Fibroblast of upper back skin (primary cell): ENCODE measurements at places on chromosomes 1 and 21.
A peak's percentile ranks its signal among the peaks of the same experiment; 100 is the strongest.

DNA sequence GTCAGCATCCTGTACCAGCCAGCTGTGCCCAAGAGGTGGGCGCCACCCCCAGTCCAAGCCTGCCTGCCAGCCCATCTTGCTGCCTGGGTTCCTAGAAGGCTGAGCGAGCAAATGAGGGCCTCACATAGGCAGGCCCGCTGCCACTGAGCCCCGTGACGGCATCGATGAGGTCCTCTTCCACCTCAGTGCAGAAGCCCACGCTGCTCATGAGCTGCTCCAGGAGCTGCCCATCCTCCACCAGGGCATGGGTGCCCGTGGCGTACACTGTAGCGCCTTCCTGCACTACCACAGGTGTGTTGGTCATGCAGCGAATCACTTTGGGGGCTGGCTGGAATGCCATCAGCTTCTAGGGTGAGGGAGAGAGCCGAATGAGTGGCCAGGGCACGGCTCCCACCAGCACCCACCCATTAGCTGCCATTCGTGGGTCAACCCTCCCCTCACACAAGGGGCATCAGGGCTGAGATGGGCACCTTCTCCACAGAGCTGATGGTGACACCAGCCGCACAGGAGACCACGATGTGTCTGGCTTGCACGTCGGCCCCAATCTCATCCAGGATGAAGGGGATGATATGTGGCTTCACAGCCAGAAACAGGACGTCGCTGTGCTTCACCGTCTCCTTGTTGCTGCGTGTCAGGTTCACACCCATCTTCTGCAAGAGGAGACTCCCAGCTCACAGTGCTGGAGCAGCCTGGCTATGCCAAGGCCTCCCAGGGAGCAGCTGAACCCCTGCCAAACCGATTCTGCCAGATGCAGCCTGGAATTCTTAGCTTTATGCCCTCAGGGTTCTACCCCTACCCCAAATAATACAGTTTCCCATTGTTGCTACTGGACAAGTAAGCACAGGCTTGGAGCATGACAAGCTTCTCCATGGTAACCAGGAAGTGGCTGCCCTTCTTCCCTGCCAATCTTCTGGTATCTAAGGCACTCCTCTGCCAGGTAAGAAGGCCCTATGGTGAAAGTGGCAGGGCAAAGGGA is 2.0 kb downstream of the PYCR2 start:
- no peak for DNase-seq

DNA sequence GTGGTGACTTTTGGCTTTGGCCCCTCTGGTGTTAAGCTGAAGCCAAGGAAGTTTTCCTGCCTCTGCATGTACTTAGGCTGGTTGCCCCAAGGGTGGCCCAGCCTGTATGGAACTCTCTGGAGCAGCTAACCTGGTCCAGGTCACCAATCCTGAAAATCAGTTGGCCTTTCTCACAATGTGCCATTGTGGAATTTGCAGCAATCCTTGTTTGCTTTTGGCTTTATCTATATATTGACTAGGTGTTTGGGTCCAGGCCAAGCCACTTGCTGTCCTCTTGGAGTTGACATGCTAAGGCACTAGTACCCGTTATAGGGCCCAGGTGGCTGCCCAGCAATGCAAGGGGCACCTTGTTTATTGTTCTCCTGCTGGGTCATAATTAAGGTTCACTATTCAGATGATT is 124.6 kb downstream of the CAMTA1 start:
- DNase-seq = no peak

- DNase-seq = peak; percentile 98
Observed at GRCh38 chr1:165376041-165376810, 19.7 kb upstream of the LMX1A start.

- no peak for DNase-seq
Observed at GRCh38 chr1:21292984-21293536, 2.8 kb upstream of the ECE1 start.

DNA sequence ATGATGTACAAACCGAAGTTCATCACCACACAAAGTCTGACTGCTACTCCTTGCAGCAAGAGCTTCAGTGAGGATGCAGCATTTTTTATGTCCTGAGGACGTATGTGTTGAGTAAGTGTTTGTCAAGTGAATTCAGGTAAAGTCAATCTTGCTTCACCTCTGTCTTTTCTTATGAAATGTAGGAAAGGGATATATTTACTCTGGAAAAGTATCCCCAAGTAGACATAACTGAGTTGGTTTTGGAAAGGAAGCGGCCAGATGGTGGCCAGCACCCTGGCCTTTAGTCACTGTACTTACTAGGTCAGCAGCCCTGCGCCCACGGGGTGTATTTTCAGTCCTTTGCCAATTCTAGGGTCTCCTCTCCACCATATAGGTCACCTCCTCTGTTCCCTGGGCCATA is 75.2 kb downstream of the SUSD4 start:
- no peak for DNase-seq

GRCh38 chr21:44350773-44351481 is 2.5 kb upstream of the TRPM2 start:
- DNase-seq = no peak

GRCh38 chr1:72177711-72178110 is 104.6 kb downstream of the NEGR1 start:
- peak; percentile 16 for DNase-seq

- no peak for DNase-seq
Observed at GRCh38 chr1:10292188-10292587, 81.8 kb downstream of the KIF1B start.

DNA sequence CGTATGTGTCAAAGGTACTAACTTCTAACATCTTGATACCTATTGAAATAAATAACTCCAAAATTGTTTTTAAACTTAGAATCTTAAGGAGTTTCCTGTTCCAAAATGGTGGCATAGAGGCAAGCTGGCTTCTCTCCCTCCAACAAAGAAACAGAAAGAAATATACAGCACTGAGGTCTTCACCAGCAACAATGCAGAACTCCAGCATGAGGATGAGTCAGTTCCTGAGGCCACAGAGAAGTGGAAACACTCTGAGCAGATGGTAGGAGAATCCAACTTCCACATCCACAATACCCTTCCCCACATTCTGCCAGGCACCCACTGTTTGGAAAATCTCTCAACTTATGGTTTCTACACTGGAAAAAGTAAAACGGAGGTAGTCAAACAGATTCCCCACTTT is 12.2 kb upstream of the PPIH start:
- DNase-seq = no peak

DNA sequence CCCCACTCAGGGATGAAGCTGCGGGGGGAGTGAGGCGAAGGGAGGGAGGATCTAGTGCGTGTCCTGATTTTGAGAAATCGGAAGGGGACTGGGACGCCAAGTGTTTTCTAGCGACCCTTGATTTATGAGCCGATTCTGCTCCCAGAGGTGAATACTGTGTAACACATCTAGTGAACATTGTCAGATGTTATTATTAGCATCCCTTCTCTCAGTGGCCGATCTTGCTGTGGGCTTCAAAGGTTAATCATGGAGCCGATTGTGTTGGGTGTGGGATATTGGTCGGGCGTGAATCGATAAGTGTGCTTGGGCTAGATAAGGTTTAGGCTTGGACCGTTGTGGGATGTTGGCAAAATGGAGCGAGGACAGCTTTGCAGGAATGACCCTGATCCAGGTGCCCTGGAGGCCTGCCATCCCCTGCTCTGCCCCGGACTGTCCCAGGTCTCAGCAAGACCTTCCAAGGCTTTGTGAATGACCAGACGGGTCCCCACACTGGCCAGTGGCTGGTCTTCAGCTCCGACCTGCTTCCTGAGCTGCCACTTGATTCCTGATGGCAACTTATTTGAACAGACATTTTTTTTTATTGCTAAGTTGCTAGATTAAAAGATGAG is 2.2 kb downstream of the AJAP1 start:
- DNase-seq = no peak

DNA sequence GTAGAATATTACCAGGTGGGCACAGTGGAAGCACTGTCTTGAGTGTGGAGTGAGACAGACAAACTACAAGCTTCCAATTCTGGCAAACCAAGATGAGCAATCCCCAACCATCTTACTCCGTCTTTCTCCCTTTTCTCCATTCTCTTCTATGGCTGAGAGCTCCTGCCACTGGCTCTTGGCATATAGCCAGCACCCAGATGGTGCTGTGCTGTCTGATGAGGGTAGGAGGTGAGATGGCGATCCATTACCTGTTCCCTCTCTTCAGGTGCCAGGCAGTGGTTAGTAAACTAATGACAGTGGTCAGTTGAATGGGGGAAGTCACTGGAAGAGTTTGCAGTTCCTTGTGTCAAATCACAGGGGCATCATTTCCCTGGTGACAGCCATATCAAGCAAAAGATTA is 108.4 kb downstream of the FNBP1L start:
- DNase-seq = no peak

DNA sequence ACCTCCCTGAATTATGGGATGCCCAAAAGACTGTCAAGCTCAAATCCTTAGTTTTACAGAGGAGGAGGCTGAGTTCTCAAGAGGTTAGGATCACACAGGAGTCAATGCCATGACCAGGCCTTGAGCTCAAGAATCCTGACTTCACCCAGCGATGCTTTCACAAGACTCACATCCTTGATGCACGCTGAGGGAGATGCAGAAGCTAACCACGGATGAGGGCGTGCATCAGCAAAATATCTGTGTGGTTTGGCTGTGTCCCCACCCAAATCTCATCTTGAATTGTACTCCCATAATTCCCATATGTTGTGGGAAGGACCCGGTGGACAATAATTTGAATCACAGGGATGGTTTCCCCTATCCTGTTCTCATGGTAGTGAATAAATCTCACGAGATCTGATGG is 133.2 kb downstream of the KCNJ6 start:
- peak; percentile 69 for DNase-seq

GRCh38 chr1:113861641-113862040 is 9.9 kb downstream of the PTPN22 start:
- DNase-seq = no peak

DNA sequence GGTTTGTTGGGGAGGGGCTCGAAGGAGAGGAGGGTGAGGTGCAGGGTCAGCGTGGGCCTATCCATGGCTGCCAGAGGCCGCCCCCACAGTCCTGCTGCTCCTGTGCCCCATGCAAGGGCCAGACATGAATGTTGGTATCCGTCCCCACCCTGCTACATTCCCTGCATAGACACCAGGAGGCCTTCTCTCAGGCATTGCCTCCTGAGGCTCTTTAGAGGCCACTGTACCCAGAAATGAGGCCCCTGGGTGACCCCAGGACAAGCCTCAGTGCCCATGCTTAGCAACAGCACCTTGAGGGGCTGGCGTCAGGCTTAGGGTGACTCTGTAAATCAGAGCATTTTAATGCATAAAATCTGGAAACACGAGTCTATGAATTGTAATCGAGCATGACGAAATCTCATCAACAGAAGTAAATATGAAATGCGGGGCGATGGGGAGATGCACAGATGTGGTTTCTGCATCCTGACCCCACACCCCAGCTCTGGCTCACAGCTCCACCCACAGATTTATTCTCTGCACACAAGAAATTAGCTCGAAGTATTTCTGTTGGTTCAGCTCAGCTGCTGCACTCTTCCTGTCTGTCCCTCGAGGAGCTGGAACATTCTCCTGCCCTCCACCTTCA is 124.0 kb upstream of the CSF3R start:
- no peak for DNase-seq

- DNase-seq = no peak
Observed at GRCh38 chr1:180173451-180173850, 18.8 kb downstream of the QSOX1 start.

DNA sequence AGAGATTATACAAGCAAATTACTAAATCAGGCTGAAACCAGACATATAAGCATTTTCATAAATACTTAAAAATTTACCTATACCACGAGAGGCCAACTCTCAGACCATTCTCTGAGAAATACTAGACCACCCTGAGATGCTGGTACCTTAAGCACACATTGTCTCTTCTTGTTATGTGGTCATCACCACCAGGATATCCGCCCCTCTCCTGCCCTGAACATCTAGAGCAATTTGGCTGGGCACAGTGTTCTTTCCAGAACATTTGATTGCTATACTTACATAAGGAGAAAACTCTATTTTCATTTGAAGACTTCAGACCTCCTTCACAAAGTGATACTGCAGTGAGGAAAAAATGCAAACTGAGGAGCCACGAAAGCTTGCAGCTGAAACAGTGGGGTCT is 36.2 kb upstream of the DUSP10 start:
- no peak for DNase-seq

DNA sequence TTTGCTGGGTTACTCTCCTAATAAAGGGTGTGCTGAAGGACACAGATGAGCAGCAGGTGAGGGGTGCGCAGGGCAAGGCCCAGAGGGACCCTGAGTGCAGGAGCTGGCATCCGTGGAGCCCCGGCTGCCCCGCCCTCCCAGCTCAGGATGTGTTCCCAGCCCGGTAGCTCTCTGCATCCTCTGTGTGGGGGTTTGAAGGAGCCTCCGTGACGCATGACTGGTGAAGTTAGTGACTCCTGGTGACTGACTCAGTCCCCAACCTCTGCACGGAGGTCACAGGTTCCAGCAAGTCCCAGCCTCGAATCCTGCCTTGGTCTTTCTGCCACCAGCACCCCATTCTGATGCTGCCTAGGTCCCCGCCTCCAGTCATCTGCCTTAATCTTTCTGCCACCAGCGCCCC is 21.6 kb upstream of the TSPEAR start:
- no peak for DNase-seq

DNA sequence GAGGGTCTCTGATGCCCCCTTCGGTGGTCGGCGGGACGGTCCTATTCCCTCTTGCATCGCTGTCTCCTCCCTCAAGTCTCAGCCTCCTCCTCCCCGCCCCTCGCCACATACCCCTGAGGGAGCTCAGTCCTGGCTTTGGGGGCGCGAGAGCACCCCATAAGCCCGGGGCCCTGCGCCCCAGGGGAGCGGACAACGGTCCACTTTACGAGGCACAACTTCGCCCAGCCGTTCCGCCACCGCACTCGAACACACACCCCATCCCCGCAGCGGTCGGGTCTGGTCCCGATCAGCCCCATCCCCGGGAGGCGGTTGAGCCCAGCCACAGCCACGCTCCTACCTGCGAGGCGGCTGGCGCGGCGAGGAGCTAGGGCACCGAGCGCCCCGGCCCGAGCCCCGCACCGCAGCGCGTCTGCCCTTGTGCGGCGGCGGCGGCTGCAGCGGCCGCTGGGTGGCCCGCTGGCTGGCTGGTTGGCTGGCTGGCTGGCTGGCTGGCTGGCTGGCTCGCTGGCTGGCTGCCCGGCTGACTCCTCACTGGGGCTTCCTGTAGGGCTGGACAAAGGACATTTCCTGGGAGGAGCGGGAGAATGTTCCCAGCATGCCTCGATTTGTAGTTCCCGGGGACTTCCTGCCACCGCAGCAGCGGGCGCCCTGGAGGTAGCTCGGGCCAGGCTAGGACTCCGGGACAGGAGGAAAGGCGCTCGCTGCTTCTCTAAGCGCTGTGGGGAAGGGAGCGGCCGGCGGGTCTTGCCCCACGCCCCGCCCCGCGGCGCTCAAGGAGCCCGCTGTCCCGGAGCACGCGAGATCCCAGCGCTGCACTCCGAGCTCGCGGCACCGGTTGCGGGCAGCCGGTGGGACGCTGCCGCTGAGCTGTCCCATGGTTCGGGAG is at the start of gene ZNF697:
Gene ZNF697, minus strand, starts transcription at position 533 of the 886 bp plus-strand sequence. CDS start 22,166 bp downstream, outside the sequence.
- peak; percentile 98 for DNase-seq

DNA sequence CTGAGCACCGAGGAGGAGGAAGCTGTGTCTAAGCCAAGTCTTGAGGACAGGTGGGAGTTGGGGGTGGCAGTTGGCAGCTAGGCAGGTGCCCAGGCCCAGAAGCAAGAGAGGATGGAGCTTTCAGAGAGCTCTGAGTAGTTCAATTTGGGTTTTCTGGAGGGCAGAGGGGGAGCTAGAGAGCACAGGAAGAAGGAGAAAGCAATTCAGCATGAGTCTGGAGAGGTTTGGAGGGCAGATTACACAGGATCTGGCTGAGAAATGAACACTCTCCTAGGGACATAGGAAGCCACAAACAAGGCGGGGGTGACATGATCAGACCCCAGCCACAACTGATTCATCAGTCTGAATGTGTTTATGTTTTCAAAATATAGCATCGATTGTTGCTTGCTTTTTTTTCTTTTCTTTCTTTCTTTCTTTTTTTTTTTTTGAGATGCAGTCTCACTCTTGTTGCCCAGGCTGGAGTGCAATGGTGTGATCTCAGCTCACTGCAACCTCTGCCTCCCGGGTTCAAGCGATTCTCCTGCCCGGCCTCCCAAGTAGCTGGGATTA is 23.8 kb downstream of the PTPRF start:
- DNase-seq = peak; percentile 45
